HFFc6 (cell line): ENCODE measurements at places on chromosomes 7 and 10.

DNA sequence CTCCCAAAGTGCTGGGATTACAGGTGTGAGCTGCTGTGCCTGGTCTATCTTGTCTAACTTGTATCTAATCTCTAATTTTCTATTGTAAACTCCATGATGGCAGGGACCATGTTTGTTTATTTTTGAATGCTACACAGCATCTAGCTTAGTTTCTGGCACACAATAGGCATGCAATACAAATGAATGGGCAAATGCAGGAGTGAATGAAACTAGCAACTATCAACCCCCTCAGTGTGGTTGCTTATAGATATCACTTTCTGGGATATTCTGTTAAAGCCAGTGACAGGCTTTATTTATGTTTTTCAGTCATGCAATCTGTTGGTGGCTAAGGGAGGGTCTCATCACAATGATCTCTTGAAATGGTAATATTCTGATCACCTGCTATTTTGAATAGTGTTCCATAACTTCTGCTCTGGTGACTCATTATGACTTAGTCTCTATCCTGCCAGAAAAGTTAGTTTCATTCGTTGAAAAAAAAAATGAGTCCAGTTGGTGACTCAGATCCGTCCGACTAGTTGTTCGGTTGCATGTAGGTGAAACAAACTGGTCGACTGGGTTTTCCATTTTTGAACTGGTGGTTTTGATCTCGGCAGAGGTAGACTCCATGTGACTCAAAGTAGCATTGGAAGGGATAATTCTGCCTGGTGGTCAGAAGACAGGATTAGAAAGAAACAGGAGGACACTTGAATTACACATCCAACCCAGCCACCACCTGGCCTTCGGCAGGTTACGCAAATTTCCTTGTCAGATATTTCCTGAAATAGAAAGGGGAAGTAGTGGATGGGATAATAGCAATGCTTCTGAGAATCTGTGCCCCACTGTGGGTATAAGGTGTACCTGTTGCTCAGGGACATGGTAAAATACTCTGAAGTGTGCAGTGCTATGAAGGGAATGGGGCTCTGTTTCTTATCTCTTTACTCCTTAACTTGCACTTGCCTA is 76.8 kb downstream of the GATA3 start:
- no peak for DNase-seq

- DNase-seq: no peak
Measured at GRCh38 chr10:12589791-12590190, 240.4 kb downstream of the CAMK1D start.

GRCh38 chr7:128172963-128173362 is 68.1 kb upstream of the LEP start:
- DNase-seq: no peak

GRCh38 chr10:11639849-11640764 is 28.7 kb upstream of the USP6NL start:
- no peak for DNase-seq

DNA sequence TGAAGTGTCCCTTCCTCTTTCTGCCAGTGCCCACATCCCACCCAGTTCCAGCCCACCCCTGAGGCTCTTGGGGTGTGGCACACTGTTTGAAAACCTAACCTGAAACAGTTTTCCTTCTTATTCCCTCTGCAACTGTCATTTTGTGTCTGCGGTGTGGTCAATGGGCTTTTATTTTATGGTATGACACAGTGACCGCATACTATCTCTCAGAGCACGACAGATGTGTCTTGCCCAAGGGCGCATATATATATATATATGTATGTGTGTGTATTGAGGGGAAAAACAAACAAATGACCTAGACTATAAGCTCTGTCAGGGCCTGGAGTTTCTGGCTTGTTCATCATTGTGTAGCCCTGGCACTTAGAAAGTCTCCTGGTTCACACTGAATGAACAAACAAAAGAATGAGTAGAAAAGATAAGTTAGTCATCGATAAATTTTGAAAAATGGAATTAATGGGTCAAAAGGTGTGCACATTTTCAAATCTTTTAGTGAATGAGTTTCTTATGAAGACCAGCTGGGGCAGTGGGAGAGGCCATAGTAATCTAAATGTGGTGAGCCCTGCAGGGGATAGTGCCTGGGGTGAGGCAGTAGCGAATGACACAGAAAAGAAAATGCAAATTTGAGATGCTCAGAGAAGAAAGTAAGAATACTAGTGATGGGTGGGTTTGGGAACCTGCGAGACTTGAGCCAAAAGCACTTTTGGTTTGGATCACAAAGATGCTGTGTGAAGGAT is 198.4 kb downstream of the SNX10 start:
- DNase-seq: no peak
